NB4 (cell line): ENCODE measurements at places on chromosomes 11 and 22.

DNA sequence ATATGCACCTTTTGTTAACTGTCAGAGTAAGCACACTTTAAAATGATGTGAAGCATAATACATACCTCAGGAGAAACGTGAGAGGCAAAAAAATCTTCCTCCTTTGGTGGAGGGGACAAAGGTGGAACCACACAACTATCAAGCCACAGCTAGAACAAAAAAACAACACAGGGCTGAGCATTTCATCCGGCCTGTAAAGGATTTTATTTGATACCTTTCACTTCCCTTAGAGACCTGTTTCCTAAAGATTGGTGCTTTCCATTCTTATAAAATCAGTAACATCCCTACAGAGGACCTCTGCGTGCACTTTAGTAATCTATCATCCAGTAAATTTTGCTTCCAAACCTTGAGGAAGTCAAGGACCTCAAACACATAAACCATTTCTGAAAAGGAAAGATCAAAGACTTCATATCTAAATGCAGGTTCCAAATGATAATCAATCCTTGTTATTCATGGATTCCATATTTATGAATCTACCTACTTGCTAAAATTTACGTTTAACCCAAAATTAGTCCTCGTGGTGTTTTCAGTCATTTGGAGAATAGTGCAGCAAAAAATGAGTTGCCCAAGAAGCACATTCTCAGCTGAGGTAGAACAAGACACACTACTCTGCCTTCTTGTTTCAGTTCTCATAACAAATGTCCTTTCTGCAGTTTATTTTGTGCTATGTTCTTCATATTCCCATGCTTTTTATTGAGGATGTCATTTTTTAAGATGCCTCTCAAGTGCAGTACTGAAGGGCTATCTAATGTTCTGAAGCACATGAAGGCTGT, 22.7 kb downstream of the ARFGAP3 start:
- no peak for DNase-seq

GRCh38 chr22:41885516-41885915, 29.4 kb downstream of the SHISA8 start:
- no peak for DNase-seq

GRCh38 chr11:117483372-117483771, 155.7 kb downstream of the CEP164 start:
- DNase-seq = no peak

- peak; percentile 59 for DNase-seq
Observed at GRCh38 chr22:46763051-46763705, 728 bp downstream of the TBC1D22A start.

- DNase-seq = no peak
Observed at GRCh38 chr11:94681140-94681539, 87.0 kb upstream of the AMOTL1 start.

DNA sequence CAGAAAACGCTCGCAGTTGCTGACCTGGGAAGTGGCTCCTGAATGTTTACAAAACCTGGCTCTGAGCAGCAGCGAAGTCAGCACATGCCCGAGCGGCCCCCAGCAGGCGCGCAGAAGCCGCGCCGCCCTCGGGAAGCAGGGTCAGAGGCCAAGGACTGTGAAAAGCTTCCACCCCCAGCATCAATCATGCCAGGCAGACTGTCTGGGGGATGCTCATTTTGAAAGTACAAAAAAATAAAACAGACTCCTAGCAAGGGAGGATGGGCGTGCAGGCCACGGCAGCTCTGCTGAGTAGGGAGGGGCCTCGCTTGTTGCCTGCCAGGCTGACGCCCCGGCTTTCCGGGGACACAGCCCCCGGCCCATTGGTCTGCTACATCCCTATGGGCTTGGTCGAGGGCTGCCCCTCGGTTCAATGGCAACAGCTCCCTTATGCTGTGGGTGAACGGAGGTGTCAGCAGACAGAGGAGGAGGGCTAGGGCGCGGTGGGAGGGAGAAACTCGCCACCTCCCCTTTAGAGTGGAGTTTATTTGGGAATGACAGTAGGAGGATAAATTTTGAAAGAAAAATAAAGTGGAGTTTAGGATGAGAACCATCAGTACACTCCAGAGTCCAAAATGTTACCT, 37.7 kb upstream of the GNB1L start:
- DNase-seq = peak; percentile 52

- no peak for DNase-seq
Observed at GRCh38 chr22:30024231-30024630, 56.0 kb upstream of the HORMAD2 start.

DNA sequence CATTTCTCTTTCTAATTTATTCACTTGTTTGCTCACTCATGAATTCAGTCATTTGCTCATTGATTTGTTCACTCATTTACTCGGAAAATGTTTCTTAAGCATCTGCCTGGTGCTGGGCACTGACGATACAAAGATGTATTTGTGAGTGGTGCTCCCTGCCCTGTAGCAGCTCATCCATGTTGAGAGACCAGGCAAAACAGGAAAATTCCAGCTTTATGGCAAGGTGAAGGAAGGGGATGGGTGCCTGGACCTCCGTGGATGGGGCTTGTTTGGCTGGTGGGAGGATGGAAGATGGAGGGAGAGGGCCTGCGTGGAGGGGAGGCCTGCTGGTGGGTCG, 53.1 kb downstream of the TBC1D22A start:
- no peak for DNase-seq

DNA sequence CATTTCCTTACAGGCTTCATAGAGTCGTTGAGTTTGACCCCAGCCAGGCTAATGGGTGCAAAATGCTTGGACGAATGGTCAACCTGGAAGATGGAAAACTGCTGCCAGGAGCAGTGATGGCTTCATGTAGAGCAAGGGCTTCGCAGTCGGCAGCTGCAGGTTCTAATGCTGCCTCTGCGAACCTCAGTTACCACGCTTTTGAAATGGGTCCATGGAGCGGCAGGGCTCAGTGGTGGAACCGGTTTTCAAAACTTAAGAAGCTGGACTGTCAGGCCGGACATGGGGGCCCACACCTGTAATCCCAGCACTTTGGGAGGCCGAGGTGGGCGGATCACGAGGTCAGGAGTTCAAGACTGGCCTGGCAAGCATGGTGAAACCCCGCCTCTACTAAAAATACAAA, 55.9 kb upstream of the PRR5 start:
- no peak for DNase-seq

DNA sequence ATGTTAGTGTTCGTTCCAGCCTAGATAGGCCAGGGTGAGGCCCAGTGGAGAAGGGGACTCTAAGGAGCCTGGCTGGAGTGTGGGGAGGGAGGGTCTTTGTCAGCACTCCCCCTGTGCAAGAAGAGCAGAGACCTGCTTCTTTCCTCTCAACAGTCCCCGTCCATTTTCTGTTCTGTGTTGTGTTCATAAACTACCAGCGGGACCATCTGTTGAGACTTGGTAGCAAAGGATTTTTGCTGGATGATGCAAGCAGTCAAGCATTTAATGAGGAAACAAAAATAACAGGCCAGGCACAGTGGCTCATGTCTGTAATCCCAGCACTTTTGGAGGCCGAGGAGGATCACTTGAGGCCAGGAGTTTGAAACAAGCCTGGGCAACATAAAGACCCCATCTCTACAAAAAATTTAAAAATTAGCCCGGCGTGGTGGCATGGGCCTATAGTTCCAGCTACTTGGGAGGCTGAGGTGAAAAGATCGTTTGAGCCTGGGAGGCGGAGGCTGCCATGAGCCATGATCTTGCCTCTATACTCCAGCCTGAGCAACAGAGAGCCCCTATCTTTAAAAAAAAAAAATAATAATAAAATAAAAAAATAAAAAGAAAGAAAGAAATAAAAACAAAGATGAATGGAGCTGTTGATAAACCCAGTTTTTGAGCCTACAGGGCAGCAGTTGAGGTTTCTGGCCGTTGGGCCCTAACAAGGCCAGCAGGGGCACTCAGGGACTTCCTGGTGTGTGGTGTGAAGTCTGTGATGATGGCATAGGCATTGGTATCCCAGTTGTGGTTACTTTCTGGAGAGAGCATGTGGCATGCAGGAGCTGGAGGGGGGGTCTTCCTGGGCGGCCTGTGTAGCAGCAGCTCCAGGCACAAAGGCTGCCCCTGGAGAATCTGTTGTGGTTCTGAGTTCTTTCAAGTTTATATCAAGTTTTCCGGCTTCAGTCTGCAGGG, 1.7 kb upstream of the TXNRD2 start:
- peak; percentile 96 for DNase-seq

DNA sequence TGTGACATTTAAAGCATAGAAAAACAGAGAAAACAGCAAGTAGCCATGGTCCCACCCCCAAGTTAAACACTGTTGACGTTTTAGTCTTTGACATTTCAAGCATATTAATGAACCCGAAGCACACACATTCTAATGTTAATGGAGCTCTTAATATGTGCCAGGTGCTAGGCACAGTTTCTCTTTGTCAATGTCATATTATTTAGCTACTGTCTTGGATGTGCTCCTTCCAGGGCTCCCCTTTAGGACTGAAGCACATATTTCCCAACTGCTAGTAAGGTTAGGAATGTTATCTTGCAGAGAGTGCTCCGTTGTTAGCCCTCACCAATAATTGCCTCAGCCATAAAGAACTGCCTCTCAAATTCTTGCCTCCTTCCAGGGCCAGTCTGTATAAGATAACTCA, 716.6 kb upstream of the TENM4 start:
- DNase-seq = no peak

DNA sequence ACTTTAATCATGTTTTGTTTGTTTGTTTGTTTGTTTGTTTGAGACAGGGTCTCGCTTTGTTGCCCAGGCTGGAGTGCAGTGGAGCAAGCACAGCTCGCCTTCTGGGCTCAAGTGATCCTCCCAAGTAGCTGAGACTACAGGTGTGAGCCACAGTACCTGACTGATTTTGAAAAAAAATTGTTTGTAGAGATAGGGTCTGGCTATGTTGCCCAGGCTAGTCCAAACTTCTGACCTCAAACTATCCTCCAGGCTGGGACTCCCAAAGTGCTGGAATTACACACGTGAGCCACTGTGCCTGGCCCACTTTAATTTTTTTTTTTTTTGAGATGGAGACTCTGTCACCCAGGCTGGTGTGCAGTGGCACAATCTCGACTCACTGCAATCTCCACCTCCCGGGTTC, 74.8 kb upstream of the CLDN5 start:
- DNase-seq = no peak

DNA sequence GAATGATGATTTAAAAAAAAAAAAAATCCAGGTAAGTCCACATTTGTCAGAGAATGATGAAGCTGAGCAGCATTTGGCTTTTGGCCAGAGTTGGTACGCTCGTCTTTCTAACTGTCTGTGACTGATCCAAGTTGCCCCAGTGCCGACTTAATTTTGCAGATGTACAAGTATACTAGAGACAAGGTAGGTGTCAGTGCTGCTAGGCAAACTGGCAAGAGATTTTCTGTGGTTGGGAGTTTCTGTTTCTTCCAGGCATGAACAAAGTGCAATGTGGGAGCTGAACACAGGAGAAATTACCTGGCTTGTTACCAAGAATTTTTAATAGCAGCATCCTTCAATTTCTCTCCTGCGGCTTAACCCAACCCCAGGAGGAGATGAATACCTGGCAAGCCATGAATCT, 307.7 kb downstream of the BUD13 start:
- no peak for DNase-seq

GRCh38 chr22:36303874-36304273, 50.9 kb downstream of the APOL1 start:
- no peak for DNase-seq

DNA sequence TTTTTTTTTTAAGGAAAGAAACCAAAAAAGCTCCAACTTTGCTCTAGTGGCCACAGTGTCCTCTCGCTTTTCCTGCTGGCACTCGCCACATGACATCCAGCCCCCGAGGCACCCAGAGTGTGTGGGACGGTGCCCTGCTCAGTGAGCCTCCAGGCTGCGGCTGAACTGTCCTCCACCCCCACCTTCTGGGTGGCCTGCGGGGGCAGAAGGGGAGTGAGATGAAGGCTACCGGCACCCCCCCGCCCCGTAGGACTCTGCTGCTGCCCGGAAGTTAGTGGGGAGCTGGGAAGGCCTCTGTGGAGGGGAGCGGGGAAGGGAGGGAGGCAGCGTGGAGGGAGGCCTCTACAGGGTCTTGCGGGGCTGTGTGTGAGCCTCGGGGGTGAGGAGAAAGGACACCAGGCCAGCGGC, 264.4 kb downstream of the CTTN start:
- DNase-seq = no peak

DNA sequence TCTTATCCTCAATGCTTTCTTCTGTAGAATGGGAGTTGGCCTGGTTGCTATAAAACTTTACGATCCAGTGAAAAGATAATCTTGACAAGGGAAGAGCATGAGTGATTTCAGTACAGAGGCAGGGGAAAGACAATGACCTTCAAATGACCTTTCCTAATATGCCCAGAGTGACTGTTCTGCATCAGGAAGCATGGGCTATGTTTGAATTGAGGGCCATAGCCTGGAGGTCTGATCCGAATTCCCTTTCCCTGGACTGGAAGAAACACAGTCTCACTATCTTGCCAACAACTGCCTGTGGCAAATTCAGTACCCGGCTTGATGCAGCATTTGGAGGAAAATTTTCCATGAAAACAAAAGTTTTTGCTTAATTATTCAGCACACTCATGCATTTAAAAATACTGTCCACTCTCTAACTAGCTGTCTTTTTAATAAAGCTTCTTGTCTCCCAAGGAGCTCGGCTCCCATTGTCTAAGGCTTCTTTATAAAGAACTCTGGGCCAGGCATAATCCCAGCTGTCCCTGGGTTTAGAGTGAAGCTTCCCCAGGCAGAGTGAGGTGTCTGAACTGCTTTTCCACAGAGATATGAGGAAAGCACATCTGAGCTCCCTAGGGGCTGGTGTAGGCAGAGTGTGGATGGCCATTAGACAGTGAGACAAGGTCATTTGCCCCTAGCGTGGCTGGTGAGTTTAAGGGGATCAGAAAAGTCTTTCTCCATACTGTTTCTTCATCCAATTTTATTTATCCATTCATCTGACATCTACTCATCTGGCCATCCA, 132.7 kb upstream of the CADM1 start:
- DNase-seq = no peak

- no peak for DNase-seq
Observed at GRCh38 chr11:439315-440064, 2.3 kb downstream of the ANO9 start.

DNA sequence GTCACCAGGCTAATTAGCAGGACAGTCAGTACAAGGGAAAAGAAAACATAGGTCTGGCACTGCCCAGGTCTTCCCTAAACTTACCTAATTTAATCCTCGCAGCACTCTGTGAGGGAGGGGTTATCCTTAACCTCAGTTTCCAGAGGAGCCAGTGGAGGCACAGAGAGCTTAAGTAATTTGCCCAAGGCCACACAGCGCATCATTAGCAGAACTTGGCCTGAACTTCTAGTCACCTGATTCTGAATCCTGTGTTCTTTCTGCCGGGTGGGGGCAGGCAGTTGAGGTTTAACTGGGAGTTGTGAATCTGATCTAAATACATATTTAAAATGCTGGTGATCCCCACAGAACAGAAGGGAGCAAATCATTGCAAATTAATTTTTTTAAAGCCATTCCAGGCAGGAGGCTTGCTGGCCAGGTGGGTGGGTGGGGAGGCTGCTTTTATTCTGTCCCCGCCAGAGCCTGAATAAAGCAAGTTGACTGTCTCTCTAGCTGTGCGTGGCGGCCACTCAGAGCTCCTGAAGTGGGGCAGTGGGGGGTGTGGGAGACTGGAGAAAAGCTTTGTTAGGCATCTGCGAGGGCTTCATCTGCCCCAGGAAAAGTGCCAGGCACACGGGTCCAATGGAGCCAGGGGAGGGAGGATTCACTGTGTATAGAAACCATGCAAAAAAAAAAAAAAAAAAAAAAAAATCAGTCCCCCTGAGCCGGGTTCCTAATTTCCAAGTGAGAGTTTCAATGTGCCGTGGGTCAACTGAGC, 66.1 kb downstream of the NFAM1 start:
- DNase-seq = no peak
